ENCODE measurements at places on chromosomes 16 and 17.
A peak's percentile ranks its signal among the peaks of the same experiment; 100 is the strongest.

DNA sequence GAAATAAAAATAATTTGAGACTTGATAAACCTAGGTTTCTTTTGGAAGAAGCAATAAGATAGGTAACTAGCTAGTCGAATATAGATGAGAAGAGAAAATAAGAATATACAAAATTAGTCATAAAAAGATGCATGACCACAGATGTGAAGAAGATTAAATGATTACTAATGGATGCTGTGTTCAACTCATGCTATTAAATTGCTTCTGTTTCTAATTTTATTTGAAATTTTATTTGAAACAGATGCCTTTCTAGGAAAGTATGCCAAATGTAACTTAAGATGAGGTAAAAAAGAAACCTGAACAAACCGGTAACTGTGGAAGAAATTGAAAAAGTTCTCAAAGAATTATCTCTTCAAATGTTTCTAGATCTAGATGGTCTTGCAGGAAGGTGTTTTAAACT, 91.6 kb downstream of the OR1D5 start:
- no peak for DNase-seq

DNA sequence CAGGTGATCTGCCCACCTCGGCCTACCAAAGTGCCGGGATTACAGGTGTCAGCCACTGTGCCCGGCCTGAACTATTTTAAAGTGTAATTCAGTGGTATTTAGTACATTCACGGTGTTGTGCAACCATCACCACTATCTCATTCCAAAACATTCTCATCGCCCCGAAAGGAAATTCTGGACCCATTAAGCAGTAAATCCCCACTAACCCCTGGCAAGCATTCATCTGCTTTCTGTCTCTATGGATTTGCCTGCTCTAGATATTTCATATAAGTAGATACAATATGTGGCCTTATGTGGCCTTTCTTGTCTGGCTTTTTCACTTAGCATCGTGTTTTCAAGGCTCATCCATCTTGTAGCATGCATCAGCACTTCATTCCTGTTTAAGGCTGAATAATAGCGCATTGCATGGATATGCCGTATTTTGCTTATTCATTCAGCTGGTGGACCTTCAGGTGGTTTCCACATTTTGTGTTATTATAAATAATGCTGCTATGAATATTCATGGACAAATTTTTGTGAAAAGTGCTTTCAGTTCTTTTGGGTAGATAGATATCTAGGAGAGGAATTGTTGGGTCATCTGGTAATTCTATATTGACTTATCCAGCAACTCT, 8.4 kb upstream of the HERPUD1 start:
- DNase-seq, result no peak

DNA sequence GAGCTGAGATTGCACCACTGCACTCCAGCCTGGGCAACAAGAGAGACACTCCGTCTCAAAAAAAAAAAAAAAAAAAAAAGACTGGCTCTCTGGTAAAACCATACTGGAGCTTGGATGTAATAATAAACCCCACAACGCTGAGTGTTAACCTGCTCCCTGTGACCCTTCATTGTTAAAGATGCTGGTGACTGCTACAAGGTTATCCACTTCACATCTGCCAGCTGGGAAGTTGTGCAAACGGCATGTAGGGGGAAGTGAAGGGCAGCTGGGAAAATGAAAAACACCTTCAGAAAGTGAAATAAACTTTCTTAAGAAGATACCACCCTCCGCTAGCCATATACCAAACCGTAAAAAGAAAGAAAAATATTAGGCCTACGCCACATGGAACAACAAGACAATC, 131.0 kb upstream of the NUDT7 start:
- no peak for DNase-seq

DNA sequence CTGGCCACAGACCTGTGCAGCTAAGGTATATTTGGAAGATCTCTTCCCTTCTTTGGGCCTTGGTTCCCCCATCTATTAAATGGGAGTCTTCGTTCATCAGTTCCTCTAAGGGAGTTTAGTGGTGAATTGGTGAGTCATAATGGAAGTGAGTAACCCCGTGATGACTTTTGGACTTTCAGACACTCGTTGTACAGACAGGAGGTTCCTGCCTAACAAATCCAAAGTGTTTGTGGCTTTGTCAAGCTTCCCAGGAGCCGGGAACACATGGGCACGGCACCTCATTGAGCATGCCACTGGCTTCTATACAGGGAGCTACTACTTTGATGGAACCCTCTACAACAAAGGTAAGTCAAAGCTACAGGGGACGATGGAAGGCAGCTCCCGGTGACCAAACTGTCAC, 40.4 kb downstream of the WSCD1 start:
- no peak for DNase-seq

- no peak for DNase-seq
Observed at GRCh38 chr16:4788489-4788889, 344 bp upstream of the SEPTIN12 start.

DNA sequence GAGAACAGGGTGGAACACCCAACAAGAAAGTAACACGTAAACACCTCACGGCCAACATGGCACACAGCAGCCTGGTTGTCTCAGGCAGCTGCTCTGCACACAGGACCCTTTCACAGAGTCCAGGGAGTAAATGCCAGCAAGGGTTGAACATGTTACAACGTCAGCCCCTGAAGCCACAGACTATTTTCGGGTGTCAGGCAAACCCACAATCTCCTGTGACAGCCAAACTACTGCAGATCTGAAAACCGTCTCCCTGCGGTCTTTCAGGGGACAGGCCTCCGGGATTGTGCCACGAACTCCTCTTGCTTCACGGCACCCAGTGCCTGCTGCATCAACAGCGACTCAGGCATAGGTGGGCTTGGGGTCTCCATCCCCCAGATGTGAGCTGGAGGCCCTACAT, 127.7 kb downstream of the XYLT1 start:
- DNase-seq, result no peak

DNA sequence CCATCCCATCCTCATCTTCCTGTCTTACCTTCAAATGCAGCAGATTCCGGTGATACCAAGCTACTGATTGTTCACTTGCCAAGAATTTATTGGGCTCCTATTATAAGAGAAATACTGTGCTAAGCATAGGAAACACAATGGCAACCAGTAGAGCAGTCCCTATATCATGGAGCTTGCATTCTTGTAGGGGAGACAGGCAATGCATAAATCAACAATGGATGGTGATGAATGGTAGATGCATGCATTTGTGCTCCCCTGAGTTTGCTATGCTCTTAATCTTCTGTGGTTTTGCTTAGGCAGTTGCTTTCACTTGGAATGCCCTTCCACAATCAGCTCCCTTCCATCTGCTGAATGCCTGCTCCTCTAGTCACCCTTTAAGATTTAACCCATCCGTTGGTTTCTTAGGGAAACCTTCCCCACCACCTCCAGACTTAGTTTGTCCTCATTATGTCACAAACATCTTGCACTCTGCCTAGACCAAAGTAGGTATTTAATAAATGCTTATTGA, 200.2 kb upstream of the TOX3 start:
- no peak for DNase-seq

GRCh38 chr17:72175263-72175662, 54.4 kb downstream of the SOX9 start:
- DNase-seq, result no peak

GRCh38 chr16:25109643-25110042, 1.9 kb upstream of the LCMT1 start:
- peak; percentile 53 for DNase-seq

- no peak for DNase-seq
Observed at GRCh38 chr16:58306327-58306726, 11.5 kb upstream of the PRSS54 start.

GRCh38 chr16:21653571-21653970, 1.2 kb upstream of the IGSF6 start:
- no peak for DNase-seq

- DNase-seq, result no peak
Observed at GRCh38 chr16:7419441-7419840, 86.8 kb downstream of the RBFOX1 start.

DNA sequence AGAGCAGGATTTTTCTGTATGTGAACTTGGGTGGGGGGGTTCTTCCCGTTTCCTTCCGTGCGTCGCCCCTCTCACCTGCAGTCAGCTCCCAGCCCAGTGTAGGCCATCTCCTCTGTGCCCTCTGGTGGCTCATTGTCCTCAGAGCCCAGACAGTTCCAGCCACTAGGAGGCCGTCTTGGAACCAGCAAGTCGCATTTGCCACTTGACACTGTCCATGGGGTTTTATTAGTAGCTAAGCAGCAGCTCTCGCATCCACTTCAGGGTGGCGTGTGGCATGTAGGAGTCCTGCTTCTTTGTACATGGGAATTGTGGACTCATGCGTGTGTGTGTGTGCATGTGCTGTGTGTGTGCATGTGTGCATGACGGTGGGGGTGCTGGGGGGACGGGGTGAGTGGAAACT, 74.0 kb downstream of the SEC14L1 start:
- peak; percentile 32 for DNase-seq

- no peak for DNase-seq
Observed at GRCh38 chr17:70863436-70864248, 694.3 kb downstream of the KCNJ2 start.

- DNase-seq, result no peak
Observed at GRCh38 chr16:10737068-10737625, 6.5 kb upstream of the NUBP1 start.

GRCh38 chr17:74442670-74443515, 11.0 kb downstream of the GPRC5C start:
- DNase-seq, result no peak

DNA sequence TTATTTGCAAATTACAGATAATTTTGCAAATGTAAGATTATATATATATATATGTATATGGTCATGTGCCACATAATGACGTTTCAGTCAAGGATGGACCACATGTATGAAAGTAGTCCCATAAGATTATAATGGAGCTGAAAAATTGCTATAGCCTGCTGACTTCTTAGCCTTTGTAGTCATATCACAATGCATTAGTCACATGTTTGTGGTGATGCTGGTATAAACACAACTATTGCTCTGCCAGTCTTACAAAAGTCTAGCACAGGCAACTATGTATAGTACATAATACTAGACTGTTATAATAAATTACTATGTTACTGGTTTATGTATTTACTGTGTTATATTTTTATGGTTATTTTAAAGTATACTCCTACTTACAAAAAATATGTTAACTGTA, 444.3 kb downstream of the KCNJ2 start:
- no peak for DNase-seq

GRCh38 chr16:28112908-28113307, 49.4 kb upstream of the GSG1L start:
- DNase-seq, result no peak

DNA sequence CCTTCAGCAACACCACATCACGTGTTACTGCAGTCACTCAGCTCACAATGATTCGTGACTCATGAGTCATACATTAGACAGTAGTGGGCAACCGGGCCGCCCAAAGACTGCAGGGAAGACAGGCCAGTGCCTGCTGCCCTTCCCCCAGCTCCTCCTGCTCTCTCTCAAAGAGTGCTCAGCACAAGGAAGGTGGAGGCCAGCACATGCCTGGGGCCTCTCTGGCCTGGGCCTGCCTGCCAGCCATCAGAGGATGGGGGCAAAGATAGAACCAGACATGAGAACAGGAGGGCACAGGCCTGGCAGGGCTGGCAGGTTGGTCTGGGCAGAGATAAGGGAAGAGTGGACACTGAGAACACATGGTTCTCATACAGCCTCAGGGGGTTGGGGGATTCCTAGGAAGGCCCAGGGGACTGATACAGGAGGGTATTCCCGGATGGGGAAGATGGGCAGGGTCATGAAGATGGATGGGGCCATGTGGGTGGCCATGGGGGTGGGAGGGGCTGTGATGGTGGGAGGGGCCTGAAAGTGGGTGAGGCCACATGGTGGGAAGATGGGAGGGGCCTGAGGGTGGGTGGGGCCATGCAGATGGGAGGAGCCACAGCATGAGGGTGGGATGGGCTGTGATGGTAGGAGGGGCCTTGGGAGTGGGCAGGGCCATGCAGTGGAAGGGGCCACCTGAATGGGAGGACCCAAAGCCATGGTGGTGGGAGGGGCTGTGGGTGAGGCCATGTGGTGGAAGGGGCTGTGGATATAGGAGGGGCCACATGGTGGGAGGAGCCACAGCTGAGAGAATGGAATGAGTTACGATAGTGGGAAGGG, 29.0 kb downstream of the KATNB1 start:
- peak; percentile 48 for DNase-seq

GRCh38 chr17:39633570-39634183, 3.3 kb upstream of the STARD3 start:
- DNase-seq, result no peak

DNA sequence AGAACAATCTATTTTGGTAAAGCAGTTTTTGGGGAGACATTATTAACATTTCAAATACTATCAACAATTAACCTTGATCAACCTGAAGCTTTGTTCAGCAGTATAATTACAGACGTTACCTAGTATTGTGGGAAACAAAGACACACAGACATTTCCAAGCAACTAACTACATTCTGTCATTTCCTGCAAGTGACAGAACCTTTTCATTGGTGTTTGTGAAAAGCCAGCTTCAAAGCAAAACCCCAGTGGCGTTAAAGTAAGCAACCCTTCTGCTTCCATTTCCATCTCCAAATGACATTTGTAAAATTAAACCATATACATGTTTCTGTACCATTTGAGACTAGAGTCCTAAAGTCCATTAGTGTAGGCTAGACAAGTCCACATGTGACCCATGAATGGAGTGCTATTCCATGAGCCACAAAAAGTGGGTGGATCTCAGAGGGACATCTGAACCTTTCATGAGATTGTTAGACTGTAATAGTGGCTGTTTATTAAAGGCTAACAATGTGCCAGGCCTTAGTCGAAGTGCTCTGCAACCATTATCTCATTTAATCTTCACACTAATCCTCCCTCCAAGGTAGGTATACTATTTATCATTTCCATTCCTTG, 101.2 kb downstream of the SSH2 start:
- no peak for DNase-seq

DNA sequence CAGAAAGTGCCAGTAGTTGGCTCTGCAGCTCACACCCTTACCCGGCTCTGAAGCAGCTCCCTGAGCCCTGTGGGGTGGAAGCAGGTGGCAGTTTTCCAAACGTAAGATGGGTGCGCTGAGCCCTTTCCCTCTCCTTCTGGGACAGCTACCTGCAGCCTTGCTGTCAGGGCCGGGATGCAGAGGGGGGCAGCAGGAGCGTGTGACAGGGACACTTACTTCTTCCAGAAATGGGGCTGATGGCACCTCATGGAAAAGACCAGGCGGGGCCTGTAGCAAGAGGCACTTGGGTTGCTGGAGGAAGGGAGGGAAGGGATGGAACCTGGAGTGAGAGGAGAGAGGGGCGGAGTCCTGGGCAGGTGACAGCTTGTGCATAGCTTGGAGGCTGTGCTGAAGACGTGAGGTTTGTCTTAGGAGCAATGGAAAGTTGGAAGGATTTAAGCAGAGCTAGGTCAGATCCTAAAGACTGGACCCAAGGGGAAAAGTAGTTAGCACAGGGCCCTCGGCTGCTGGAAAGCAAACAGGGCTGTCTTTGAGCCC, 216.8 kb upstream of the RPL38 start:
- DNase-seq, result no peak

- no peak for DNase-seq
Observed at GRCh38 chr17:50443505-50443974, 17.5 kb downstream of the ACSF2 start.

DNA sequence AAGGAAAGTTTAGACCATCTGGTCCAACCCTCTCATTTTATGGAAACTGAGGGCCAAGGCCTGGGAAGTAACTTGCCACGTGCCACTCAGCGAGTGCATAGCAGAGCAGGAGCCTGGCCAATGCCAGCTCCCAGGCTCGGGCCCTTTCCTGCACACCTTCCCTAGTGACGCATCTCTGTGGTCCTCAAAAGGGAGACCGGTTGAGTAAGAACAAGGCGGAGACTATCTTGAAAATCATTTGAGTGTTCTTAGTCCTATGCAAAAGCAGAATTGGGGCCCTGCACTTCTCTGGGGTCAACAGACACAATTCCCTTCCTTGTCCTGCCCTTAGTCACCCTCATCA, 2.8 kb downstream of the CCL4 start:
- no peak for DNase-seq

- no peak for DNase-seq
Observed at GRCh38 chr17:77098884-77099545, 41.8 kb upstream of the SEC14L1 start.
